ENCODE measurements at places on chromosomes 11 and 22. TPM values are rescaled to one million over a fixed set of nuclear protein-coding genes. Genes with fewer than 3 reads are reported as not detected.

The POU2AF2 gene
- not detected for total RNA-seq

The OR4A16 gene
- not detected for total RNA-seq

The PLAAT3 gene
- 69.1 TPM for total RNA-seq

The PDE2A gene
- total RNA-seq = 2.1 TPM

The KLHL35 gene
- total RNA-seq = 0.83 TPM

The OR51E2 gene
- not detected for total RNA-seq

The OR5P2 gene
- total RNA-seq = not detected

The BRSK2 gene
- 6.0 TPM for total RNA-seq

The INS gene
- total RNA-seq = not detected

The KDM4D gene
- total RNA-seq = 0.29 TPM

The OR5A1 gene
- total RNA-seq = not detected

The BEST1 gene
- total RNA-seq = 1.2 TPM

The IFT27 gene
- 14.8 TPM for total RNA-seq

Data from A549 treated with Hydrocortisone at 1 μM for 4 hours (cell line).